Kidney (tissue), 22 donors: ENCODE measurements at places on chromosomes 1 and 21.

- no peaks in the 10 kb centered on the region for H3K36me3 ChIP-seq
- peaks cover 4% of the 10 kb centered on the region for H3K27me3 ChIP-seq
Measured at GRCh38 chr1:154863315-154864174, 6.5 kb downstream of the KCNN3 start.

GRCh38 chr1:54701066-54701465 is 14.6 kb upstream of the TTC4 start:
- H3K4me3 ChIP-seq, result no peak overlapping the region
- H3K4me1 ChIP-seq, result no peaks in the 10 kb centered on the region
- no peak overlapping the region for H3K27ac ChIP-seq
- no peaks in the 10 kb centered on the region for H3K27me3 ChIP-seq

DNA sequence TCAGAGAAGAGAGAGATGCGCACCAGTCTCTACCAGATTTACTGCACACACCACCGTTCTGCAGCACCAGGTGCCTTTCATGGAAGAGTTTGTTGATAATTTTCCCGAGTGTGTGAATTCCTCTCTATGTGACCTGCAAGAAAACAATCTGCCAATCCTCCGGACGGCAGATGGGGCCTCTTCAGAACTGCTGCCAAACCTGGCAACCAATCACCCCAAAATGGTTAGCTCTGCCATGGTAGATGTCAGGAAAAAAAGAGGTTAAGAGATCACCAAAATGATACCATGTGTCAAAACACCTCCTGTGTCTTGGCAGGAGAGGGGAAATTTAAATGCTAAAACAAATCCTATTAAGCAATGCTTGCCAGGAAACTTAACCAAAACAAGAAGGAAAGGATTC is 96.5 kb downstream of the DAB1 start:
- no peak overlapping the region for H3K4me3 ChIP-seq
- H3K27me3 ChIP-seq, result no peaks in the 10 kb centered on the region
- H3K4me1 ChIP-seq, result no peaks in the 10 kb centered on the region
- no peaks in the 10 kb centered on the region for H3K36me3 ChIP-seq
- no peak overlapping the region for H3K27ac ChIP-seq
- no peak for DNase-seq

DNA sequence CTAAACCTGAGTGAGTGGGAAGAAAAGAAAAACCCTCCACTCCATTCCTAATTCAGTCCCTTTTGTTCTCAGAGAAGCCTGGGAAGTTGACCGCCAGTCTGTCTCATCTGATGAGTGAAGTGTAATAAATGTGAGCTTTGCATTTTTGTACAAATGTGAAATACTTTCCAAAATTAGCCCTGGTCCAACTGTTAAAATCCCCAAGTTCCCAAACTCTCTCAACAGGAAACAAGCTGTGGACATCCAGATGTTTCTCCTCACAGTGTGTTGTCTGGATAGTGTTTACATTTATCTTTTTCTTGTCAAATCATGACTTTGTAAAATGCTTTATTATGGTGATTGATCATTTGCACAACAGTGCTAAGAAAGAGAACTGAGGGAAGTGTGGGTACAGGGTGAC is 145.1 kb downstream of the TM2D1 start:
- DNase-seq, result peak; percentile 74
- H3K27ac ChIP-seq, result no peak overlapping the region
- H3K4me1 ChIP-seq, result no peaks in the 10 kb centered on the region
- no peaks in the 10 kb centered on the region for H3K36me3 ChIP-seq
- no peaks in the 10 kb centered on the region for H3K27me3 ChIP-seq

- DNase-seq, result no peak
- H3K4me1 ChIP-seq, result no peaks in the 10 kb centered on the region
- H3K4me3 ChIP-seq, result no peak overlapping the region
- no peaks in the 10 kb centered on the region for H3K36me3 ChIP-seq
- no peaks in the 10 kb centered on the region for H3K27me3 ChIP-seq
Measured at GRCh38 chr1:115086176-115086830, 3.0 kb downstream of the TSPAN2 start.

DNA sequence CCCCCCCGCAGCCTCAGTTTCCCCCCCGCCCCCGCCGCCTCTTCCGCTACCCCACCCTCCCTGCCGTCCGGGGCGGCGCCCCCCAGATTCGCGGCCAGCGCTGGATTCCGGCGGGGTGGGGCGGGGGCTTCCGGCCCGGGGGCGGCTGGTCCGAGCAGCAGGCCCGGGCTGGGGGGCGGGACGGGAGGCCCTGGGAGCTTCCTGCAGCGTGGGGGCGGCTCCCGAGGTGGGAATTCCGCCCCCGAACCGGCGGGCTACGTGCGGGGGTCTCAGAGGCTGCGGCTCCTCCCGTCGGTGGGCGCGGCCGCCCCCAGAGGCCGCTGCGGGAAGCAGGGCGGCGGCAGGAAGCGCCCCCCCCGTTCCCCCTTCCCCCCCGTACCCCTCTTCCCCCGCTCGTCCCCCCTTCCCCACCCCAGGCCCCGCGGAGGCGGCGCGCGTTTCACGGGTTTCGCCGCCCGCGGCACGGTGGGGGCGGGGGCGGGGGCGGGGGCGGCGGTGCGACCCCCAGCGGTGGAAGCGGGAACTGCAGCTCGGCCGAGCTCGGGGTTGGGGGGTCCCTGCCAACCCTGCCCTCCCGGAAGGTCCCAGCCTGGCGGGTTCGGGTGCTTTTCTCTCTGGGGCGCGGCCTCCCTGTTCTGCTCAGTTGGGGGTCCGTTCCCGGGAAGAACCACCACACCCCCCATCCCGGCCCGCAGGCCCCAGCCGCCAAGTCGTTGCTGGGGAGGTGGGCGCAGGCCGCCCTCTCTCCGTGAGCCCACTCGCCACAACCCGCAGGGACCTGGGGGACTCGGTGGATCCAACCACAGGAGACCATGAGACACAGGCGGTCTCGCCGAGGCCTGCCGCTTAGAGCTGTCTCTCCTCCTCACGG is 76.3 kb downstream of the MORN1 start:
- H3K27me3 ChIP-seq, result no peaks in the 10 kb centered on the region
- H3K36me3 ChIP-seq, result no peaks in the 10 kb centered on the region
- peak overlapping the region; percentile 71 for H3K27ac ChIP-seq
- peak; percentile 90 for DNase-seq
